Epithelial cell of esophagus (primary cell): ENCODE measurements at places on chromosomes 16 and 17.

DNA sequence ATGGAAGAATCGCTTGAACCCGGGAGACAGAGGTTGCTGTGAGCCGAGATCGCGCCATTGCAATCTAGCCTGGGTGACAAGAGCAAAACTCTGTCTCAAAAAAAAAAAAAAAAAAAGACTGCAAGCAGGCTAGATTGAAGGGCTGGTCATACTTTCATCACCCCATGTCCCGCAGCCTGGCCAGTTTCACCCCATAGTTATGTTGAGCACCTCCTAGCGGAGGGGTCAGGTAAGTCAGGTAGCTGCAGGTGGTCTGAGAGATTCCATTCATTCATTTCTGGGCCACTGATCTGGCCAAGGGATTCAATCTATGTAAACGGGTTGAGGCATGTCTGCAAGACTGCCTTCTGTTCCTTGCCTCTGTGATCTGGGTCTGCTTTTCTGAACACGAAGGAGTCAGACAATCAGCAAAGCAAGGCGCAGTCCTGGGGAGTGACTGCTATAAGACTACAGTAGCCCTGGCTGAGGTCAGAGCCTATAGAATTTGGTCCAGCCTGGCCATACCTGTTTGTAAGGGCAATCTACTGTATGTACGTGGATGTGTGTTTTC lies 23.6 kb upstream of the BPTF start:
- peak; percentile 42 for DNase-seq

DNA sequence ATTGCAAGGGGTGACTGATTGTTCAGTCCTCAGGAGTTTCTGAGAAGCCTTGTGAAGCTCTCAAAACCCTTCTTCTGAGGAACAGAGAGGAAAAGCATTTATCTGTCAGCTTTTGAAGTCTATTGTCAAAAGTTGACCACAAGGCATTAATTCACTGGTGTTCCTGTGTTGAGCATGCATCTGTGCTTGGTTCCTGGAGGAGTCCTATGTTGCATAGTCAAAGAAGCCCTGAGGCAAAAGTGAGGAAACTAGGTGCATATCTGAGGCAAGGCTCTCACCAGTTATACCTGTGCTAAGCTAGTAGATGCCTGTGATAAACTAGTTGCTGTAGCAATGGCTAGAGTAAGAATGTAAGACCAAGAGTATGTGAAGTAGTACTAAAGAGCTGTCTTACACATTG lies 1.8 kb upstream of the HEATR6 start:
- peak; percentile 94 for DNase-seq

DNA sequence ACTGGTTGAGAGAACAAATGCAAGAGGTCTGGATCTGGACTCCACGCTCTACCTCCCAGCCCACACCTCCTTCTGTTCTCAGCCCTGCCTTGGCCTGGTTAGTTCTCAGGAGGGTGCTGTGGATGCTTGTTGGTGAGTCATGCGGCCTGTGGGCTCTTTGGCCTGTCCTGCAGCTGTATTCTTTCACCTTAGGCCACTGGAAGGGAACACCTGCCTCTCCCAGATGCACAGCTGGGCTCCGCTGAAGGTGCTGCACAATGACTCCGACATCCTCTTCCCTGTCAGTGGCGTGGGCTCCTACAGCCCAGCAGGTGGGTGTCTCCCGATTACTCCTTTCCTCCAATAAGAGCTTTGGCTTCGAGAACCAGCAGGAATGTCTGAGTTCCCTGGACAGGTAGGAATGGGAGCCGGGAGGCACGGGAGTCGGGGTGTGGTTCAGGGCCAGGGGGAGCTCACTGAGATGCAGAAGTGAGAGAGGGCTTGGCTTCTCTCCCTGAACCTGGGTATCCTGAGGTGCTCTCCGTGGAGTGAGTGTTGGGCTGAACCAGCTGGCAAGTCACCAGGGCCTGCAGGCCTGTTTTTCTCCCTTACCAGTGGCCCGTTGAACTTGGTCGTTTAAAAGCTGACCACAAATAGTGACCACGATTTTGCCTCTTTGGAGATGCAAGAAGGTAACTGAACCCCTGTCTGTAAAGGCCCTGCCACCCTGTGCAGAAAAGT lies 85.0 kb downstream of the SNX29 start:
- DNase-seq, result peak; percentile 40

GRCh38 chr16:30557707-30557956 lies 542 bp downstream of the ZNF764 start:
- DNase-seq, result no peak

GRCh38 chr16:15741207-15741871 lies 91.3 kb downstream of the NDE1 start:
- no peak for DNase-seq

GRCh38 chr16:48517493-48517892 lies 92.5 kb downstream of the N4BP1 start:
- peak; percentile 51 for DNase-seq

- no peak for DNase-seq
Observed at GRCh38 chr16:84514874-84515835, 10.7 kb upstream of the MEAK7 start.

DNA sequence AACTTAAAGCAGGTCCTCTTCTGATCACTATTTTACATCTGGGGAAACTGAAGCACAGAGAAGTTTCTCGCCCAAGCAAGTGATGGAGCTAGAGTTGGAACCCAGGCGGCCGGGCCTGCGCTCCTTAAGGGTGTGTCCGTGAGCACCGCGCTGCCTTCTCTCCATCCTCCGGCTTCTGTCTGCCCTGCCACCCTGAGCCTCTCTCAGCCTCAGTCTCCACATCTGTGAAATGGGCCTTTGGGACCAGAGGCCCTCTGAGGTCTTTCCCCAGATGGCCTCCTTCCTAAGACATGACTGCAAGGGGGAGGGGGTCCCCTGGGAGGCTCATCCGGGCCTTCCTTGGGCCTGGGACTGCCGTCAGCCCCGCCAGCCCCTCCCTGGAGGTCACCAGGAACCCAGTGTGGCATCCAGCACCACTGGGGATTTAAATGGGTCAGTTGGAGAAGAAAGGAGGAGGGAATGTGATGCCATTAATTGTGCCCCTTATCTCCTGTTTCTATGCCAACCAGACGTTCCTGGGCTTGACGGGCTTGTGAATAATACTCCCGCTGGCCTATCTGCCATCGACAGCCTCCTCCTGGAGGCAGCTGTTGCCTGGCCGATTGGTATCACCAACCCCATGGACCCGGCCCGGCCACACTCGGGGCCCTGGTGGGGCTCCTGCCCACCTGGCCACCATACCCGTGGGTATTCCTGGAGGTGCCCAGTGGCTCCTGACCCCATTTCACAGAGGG lies 5.1 kb downstream of the ZFPM1 start:
- DNase-seq, result no peak

DNA sequence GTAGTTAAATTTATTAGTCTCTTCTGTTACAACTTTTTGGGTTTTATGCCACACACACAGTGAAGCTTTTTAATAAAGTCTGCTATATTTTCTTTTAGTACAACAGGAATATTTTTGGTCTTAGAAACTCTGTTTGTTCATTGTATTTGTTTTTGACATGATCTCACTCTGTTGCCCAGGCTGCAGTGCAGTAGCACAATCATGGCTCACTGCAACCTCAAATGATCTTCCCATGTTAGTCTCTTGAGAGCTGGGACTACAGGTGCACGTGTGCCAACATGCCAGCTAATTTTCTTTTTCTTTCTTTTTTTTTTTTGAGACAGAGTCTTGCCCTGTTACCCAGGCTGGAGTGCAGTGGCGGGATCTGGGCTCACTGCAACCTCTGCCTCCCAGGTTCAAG lies 27.1 kb downstream of the PPM1D start:
- no peak for DNase-seq

GRCh38 chr17:4485676-4486646 lies 12.7 kb upstream of the SPNS2 start:
- peak; percentile 21 for DNase-seq

GRCh38 chr16:56974549-56975300 lies 13.0 kb downstream of the CETP start:
- DNase-seq, result no peak

DNA sequence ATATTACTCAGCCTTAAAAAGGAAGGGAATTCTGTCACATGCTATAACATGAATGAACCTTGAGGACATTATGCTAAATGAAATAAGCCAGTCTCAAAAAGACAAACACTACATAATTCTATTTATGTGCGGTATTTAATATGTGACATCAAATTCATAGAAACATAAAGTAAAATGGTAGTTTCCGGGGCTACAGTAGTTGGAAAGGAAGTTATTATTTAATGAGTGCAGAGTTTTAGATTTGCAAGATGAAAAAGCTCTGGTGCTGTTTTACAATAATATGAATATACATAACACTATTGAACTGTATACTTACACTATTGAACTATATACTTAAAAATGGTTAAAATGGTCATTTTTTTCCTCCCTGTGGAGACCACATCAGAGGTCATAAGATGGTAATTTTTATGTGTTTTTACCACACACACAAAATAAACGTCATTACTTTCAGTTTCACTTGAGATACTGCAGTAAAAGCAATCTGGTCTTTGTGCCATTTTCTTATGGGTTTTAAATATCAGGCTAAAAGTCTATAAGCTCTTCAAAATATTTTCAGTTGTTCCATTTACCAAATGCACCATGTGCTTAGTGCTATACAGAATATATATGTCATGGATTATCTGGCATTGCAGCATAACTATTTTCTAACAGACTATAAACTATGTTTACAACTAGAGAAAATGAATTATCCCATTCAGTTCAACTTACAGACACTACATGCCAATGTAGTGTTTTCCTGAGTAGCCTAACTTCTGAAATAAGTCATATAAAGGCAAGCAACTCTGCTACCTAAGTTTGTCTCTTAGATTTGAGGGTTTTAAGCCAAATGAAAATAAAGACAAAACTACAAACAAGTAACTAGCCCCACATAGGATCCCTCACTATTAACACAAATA lies 90.9 kb downstream of the SPAG9 start:
- no peak for DNase-seq

DNA sequence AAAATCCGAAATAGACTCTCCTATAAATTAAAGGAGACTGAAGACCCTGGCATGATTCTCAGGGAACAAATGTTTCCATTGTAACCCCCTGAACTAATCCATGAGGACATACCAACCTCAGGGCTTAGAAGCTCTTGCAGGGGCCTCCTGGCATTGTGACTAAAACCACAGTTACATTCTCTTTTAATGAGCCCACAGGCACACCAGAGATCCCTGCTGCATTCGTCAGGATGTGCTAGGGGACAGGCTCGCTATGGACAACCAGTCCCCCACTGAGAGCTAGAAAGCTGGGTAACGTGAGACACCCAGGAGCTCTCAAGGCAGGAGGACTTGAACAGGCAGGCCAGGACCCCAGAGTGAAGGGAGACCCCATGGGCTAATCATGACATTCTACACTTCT lies 140.6 kb upstream of the TNRC6C start:
- no peak for DNase-seq

GRCh38 chr16:84518804-84519341 lies 14.4 kb upstream of the MEAK7 start:
- no peak for DNase-seq

DNA sequence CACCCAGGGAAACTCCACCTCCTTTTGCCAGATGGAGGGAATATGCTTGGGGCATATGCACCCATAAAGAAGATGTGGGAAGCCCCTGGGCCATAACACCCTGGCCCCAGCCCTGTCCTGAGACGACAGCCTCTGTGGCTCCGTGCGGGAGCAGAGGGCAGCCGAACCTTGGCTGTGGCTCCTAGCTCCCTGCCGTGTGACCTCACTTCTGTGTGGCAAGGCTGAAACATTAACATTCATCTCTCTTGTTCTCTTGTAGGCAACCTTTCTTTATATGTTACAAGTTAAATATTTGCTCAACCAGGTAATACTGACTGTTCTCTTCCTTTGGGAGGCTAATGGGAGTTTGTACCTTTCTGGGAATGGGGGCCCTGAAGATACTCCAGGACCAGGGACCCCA lies 17.5 kb downstream of the SLC47A1 start:
- no peak for DNase-seq
